ENCODE measurements at places on chromosomes 5 and 9.
A peak's percentile ranks its signal among the peaks of the same experiment; 100 is the strongest.

- DNase-seq = no peak
These were observed 4.5 kb downstream of the TSTD2 start for GRCh38 chr9:97628668-97629067.

DNA sequence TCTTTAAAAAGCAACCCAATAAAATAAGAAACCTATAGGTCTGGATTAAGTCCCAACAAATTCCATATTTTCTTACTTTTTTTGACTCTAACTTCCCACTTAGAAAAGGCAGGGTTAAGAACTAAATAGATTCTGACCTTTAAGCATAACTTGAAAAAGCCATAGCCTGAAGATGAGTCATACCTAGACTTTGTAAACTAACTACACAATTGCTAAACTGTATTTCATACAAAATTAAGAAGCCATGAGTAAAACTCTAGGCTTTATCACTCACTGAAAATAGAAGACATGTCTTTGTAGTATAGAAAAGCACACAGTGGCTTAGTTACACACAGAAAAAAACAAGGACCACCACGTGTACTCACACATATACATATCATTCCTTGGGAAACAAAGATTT is 51.5 kb downstream of the MLLT3 start:
- no peak for DNase-seq

GRCh38 chr5:95087816-95088317 is 197.0 kb downstream of the MCTP1 start:
- DNase-seq = no peak

GRCh38 chr5:77182367-77182766 is 28.1 kb upstream of the PDE8B start:
- DNase-seq = no peak

GRCh38 chr5:180673371-180674089 is 24.1 kb upstream of the FLT4 start:
- no peak for DNase-seq

DNA sequence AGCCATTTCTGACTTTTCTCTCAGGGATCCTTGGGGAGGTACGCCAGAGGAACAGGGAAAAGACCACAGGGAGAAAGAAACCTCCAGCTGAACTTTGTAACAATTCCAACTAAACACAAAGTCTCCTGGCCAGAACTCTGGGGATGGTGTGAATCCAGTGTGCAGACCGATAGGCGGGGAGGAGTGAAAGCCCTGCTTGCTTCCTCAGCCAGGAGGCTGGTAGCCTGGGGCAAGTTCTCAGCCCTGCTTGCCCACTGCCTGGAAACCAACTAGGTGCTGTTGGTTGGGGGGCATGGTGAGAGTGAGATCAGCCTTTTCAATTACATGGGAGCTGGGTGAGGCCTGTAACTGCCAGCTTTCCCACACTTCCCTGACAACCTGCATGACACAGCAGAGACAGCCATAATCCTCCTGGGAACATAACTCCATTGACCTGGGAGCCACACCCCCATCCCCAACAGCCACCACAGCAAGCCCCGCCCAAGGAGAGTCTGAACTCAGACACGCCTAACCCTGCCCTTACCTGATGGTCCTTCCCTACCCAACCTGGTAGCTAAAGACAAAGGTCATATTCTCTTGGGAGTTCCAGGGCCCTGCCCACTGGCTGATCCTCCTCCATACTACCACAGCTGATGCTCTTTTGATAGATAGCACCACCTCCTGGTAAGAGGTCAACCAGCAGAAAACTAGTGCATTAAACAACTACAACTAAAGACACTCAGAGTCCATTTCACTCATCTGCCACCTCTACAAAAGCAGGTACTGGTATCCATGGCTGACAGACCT is 100.1 kb upstream of the TNFAIP8 start:
- no peak for DNase-seq

DNA sequence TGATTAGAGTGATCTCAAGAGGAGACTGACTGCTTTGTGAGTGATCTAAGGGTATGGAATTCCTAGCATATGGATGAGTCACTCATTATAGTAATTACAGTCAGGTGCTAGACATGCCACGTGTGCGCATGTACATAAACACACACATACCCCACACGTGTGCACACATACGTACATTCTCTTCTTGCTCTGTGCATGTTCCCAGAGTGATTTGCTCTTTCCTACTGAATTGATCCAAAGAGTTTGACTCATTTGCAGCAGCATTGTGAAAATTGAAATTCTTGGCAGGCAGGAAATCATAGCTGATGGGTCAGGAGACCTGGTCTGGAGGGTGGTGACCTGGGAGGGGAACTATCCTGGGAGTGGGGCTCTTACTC is 63.8 kb downstream of the ANGPTL2 start:
- DNase-seq = no peak

DNA sequence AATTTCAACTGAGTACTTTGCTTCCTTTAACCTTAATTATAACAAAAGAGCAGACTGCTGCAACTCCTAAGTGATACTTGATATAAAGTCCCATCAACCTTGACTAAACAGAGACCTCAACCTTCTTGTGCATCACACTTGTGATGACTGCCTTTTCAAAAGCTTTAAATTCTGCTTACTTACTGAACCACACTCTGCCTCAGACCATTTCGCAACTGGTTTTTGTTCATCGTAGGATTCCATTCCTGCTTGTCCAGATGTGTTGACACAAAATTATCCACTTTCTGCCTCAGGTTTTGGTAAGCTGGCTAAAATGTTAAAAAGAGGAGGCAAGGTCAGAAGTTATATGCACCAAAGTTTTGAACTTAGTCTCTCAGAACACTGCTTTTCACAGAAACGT is 3.5 kb downstream of the BOD1 start:
- no peak for DNase-seq

- no peak for DNase-seq
These were observed 109.3 kb upstream of the DHFR start for GRCh38 chr5:80763873-80764647.

GRCh38 chr5:78077369-78078068 is 217.0 kb downstream of the AP3B1 start:
- DNase-seq = no peak

DNA sequence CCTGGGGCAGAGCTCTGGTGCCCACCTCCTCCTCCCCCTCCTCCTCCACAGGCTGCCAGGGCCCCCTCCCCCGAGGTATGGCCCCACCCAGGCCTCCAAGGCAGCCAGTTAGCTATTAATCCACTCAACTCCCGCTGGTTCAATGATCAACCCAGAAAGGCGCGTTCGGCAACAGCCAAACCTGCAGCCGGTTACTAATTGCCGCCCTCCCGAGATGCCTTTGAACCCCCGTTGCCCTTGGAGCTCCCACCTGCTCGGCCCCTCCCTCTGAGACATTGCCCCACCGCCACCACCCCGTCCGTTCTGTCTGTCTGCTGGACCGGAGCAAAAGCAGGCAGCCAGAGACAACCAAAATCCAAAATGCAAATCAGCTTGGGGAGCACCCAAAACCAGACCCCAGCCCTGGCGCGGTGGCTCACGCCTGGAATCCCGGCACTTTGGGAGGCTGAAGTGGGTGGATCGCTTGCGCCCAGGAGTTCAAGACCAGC is 25.8 kb downstream of the NOTCH1 start:
- no peak for DNase-seq

GRCh38 chr5:143140492-143141203 is 262.8 kb downstream of the NR3C1 start:
- no peak for DNase-seq

DNA sequence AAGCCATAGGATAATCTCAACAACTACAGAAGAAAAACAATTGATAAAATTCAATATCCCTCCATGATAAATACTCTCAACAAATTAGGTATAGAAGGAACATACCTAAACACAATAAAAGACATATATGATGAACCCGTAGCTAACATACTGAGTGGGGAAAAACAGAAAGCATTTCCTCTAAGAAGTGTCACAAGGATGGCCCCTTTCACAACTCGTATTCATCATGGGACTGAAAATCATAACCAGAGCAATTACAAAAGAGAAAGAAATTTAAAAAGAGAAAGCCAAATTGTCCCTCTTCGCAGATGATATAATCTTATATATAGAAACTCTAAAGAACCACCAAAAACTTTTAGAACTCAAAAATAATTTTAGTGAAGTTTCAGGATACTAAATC is 146.3 kb upstream of the RGMB start:
- DNase-seq = no peak

DNA sequence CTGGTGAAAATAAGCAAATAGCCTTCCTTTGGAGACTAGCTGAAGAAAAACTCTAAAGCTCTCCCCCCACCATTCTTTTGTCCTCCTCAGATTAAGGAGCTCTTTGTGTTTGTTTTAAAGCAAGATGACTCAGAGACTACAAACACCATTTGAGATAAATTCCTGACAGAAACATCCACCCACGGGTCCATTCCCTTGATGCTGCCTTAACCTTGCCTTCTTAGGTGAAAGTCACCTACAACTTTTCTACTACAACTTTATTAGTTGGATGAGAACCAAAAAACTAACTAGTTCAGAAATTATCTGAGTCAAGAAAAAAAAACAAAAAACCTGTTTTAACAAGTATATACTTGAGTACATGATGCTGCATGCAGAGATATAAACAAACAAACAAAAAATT is 831.1 kb downstream of the NR2F1-AS1 start:
- DNase-seq = no peak

GRCh38 chr9:389758-390157 is 175.1 kb downstream of the DOCK8 start:
- DNase-seq = no peak

GRCh38 chr5:179153341-179153901 is 93.2 kb downstream of the ZNF354C start:
- DNase-seq = no peak

DNA sequence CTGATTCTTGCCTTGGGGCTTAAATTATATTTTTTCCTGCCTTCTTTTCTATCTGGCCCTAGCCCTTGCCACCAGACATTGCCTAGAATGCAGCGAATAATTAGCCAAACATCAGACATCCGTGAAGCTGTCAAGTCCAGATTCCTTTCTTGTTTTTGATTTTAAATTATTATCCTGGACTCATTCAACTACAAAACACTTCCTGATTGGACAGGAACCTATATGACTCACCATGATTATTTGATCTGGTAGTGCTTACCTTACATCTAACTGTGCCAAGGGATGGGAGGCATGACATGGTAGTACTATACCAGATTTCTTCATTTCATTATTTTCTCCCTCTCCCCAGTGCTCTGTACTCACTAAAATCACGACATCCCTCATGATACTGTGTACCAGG is 829.6 kb downstream of the TLR4 start:
- DNase-seq = no peak

- no peak for DNase-seq
These were observed 160.1 kb downstream of the ROR2 start for GRCh38 chr9:91789941-91790340.

- peak; percentile 17 for DNase-seq
These were observed 118.3 kb downstream of the SLC1A3 start for GRCh38 chr5:36724467-36725332.

GRCh38 chr9:76732341-76732958 is 31.8 kb upstream of the PCA3 start:
- DNase-seq = no peak

DNA sequence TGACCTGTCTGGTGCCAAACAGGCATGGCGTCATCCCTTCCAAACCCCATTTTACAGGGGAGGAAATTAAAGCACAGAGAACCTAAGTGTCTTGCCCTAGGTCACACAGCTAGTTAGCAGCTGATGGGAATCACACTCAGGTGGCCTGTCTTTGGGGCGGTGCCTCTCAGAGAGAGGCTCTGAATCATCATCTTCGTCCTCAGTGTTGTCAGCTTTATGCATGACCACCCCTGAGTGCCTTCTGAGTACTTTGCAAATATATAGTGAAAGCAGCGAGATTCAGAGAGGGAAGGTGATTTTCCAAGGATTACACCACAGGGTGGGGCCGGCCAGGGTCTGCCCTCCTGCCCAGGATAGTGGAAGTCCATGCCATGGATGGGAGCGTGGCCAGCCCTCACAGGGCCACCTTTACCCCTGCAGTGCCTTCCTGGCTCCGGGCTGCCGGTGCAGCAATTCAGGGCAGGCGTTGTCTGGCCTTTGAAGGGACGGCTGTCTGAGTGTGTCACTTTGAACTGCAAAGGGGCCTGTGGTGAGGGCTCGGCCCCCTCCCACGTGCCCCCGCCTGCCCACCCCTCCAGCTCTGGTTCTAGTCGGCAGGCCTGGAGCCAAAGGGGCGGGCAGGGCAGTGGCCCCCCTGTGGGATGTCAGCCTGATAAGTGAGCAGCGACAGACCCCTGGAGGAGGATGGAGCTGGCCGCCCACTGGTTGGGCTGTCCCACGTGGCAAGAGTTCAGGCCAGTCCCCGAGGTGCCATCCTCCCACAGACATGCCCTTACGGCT is 16.9 kb downstream of the LMX1B start:
- DNase-seq = no peak

- DNase-seq = peak; percentile 17
These were observed 13.6 kb downstream of the UBE2D2 start for GRCh38 chr5:139574641-139575312.

DNA sequence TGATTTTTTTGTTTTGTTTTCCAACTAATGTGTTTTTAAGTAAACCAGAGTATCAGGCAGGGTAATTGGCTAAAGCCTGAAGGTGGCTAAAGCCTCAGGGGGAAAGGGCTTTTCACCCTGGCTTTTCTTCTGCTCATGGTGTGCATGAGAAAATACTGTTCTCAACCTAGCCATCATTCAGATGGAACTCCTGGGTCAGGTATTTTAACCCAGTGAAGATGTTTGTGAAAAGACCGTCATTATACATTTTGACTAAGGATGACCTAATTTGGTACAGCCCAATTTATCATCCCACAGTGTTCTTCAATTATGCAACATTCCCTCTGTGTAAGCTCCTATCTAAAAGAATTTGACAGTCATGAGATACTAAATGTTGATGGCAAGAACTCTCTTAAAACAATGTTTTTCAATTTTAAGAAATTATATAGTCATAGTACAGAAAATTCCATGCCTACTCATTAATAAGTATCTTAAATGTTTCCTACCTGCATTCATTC is 209.5 kb upstream of the TARS1 start:
- no peak for DNase-seq

DNA sequence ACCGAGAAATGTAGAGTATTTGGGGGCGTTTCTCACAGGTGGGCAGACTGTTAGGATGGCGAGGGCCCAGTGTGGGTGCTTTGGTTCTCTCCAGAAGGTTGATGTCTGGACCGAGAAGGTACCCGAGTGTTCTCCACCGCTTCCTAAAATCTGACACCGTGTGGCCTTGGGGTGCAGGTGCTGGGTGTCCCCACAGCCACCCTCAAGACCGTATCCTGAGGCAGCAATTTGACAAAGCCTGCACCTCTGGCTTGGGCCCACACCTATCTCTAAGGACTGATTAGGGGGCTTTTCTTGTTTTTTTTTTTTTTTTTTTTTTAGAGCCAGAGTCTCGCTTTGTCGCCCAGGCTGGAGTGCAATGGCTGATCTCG is 1.3 kb downstream of the PPP1R26 start:
- no peak for DNase-seq

GRCh38 chr5:19047277-19047676 is 940.7 kb downstream of the CDH18 start:
- no peak for DNase-seq

GRCh38 chr5:176529741-176530141 is 7.5 kb downstream of the RNF44 start:
- DNase-seq = peak; percentile 78

- DNase-seq = no peak
These were observed 8.8 kb downstream of the CLPTM1L start for GRCh38 chr5:1336106-1336561.

Measured in central memory CD4-positive, alpha-beta T cell (primary cell).